NCI-H187 (cell line): ENCODE measurements at places on chromosomes 3 and 15.

DNA sequence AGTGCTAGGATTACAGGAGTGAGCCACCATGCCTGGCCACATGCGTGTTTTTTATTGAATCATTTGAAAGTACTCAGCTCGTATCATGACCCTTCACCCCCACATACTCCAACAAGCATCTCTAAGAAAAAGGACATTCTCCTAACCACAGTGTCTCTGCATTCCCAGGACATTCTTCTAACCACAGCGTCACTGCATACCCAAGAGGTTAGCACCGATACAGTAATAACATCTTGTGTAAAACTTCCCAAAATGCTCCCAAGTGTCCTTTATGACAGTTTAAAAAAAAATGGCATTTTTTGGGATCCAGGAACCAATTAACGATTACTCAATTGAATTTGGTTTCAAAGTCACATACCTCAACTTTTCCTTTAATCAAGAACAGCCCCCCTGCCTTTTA is 39.6 kb downstream of the FLNB start:
- DNase-seq, result no peak

DNA sequence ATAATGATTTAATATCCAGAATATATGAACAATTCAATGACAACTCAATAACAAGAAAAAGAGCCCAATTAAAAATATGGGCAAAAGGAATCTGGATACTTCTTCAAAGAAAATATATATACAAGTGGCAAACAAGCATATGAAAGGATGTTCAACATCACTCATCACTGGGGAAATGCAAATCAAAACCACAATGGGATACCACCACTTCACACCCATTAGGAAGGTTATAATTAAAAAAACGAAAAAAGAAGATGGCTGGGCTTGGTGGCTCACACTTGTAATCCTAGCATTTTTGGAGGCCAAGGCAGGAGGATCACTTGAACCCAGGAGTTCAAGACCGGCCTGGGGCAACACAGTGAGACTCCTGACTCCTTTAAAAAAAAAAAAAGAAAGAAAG is 4.1 kb downstream of the CCDC12 start:
- no peak for DNase-seq

- no peak for DNase-seq
Measured at GRCh38 chr3:57646723-57647122, 46.2 kb downstream of the DENND6A start.

DNA sequence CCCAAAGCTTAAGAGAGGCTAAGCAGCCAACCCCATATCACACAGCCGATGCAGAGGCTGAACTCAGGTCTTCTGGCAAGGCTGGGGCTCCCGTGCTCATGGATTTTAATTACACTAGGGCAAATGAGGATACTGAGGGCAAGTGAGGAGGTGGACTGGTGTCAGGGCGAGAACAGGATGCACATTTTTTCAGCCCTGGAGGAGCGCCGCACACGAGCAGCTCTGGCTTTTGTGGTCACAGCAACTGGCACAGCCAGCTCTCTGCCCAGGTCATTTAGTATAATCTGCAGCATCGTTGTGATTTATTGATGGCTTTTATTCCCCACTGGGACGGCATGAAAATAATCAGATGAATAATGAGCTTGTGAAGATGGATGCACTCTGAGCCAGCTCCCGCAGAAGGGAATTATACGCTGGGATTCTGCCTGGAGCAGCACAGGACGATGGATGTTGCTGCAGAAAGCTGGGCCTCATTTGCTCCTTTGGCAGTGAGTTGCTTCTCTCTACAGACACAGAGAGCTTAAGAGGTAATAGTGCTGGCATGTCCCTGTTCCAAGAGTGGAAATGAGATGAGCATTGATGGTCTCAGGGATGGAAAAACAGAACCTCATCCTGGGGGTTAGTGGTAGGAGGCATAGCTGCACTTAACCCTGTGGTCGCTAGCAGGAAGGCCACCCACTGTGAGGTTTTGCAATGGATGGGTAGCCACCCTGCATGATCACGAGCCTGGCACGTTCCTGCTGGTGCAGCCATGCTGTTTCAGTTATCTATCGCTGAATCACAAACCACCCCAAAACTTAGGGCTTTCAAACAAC is 135.4 kb downstream of the UACA start:
- no peak for DNase-seq

GRCh38 chr3:120460862-120461261 is 10.1 kb upstream of the FSTL1 start:
- no peak for DNase-seq

- no peak for DNase-seq
Measured at GRCh38 chr3:32452009-32452408, 50.6 kb downstream of the CMTM6 start.

- DNase-seq, result no peak
Measured at GRCh38 chr15:82045179-82045891, 483 bp downstream of the MEX3B start.

DNA sequence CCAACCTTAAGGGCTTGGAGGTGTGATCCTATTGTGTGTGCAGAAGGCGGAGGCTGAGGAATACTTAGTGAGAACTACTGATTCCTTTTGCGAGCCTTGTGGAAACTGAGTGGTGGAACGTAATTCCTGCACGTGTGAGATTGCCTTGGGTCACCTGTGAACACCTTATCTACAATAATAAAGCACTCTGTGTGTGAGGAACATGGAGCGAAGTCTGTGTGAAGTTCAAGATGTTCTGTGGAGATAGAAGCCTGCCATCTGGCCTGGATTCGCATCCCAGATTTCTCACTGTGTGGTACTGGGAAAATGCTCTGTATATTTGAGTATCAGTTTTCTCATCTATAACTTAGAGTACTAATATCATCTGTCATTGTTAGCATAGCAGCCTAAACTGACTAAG is 179.5 kb upstream of the PDZRN3 start:
- DNase-seq, result no peak

DNA sequence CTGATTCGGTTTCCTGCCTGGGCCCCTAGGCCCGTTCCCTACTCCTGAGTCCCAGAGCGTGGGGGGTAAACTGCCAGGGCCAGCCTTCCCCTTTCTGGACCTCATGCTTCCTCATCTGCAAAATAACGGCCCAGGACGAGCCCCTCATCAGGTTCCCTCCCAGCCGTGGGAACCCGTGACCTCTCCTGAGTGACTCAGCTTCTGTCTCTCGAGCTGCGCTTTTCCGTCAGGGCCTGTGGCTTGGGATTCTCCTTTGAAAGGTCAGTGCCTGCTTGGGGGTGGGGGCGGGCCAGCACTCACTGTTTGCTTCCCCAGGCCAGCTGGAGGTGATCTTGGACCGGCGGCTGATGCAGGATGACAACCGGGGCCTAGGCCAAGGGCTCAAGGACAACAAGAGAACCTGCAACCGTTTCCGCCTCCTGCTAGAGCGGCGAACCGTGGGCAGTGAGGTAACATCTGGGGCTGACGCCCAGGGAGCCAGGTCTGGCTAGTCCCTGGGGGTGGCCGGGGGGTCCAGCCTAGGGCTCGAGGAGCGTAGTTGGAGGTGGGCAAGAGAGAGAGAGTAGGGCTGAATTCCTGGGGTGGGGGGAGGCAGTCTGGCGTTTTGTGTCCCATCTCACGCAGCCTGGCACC is 12.8 kb downstream of the MAN2A2 start:
- no peak for DNase-seq

DNA sequence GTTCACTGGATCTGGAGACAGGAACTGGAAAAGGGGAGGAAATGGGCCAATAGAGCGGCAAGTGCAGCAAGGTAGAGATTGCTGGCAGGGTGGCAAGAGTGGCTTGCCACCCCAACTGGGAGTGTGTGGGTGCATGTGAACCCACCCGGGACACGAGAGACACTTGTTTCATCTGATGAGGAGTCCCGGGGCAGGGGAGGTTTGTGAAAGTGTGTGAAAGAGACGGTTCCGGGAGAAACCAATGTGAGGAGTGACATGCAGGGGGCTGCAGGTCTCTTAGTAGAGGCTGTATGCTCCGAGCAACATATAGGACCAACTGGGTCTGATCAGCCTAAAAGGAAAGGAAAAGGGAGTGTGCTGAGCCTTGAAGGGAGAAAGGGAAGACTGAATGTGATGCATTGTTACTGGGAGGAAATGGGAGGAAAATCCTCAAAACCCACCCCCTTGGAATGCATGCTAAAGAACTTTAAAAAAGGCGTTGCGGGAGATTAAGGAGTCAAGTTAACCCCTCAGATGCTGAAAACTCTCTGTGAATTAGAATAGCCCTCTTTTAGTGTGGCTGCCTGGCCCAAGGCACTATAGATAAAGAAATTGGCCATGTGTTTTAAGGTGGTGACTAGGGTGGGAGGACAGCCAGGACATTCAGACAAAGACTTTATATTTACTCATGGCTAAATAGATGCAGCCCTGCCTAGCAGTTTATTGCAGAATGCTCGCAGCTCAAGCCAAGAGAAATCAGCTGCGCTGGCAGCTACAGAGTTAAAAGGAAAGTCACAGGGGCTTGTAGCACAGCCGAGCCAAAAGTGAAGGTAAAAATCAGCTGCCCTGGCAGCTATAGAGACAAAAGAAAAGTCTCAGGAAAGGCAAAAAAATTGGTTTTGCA is 9.1 kb upstream of the SLC9C1 start:
- no peak for DNase-seq

- DNase-seq, result no peak
Measured at GRCh38 chr15:61558172-61559136, 329.4 kb upstream of the RORA start.

GRCh38 chr3:117632191-117632590 is 922.6 kb downstream of the TUSC7 start:
- no peak for DNase-seq

GRCh38 chr15:70613271-70613670 is 150.1 kb downstream of the UACA start:
- no peak for DNase-seq

GRCh38 chr3:178603735-178604134 is 67.5 kb downstream of the KCNMB2 start:
- no peak for DNase-seq

- no peak for DNase-seq
Measured at GRCh38 chr3:152392272-152392880, 123.6 kb downstream of the MBNL1 start.

DNA sequence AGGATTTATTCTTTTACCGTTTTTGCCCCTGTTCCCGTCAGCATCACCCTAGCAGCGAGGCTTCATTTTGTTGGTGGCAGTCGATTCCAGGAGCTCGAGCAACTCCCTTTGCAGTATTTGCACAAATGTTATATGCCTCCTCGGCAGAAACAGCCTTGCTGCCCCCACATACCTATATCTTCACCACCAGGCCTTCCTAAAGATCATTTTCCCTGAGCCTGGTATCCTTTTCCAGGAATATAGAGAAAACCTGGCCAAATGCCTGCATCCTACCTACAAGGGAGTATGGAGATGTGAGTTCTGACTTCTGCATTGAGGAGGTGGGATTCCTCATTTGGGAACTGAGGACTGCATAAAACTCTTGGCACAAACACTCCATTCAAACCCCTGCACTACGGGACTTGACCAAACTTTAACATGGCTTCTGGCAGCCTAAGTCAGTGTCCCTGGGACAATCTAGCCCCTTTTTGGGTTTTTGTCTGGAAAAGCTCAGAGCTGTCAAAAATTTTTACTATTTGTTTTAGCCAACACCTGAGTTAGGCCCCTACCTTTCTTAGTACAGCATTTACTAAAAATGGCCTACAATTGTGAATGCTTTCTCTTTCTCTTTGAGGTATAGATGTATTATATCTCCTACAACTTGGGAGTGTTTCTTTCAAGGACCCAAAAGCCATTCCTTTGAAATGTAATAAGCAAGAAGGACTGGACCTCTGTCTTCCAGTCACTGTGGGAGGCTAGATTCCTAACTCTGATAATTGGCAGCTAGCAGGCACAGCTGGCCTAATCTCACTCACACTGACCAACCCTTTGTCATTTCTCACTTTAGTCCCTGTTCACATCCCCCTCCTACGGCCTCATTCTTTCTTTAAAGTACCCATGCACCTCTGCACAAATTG is 12.1 kb upstream of the UBE2Q2 start:
- no peak for DNase-seq

DNA sequence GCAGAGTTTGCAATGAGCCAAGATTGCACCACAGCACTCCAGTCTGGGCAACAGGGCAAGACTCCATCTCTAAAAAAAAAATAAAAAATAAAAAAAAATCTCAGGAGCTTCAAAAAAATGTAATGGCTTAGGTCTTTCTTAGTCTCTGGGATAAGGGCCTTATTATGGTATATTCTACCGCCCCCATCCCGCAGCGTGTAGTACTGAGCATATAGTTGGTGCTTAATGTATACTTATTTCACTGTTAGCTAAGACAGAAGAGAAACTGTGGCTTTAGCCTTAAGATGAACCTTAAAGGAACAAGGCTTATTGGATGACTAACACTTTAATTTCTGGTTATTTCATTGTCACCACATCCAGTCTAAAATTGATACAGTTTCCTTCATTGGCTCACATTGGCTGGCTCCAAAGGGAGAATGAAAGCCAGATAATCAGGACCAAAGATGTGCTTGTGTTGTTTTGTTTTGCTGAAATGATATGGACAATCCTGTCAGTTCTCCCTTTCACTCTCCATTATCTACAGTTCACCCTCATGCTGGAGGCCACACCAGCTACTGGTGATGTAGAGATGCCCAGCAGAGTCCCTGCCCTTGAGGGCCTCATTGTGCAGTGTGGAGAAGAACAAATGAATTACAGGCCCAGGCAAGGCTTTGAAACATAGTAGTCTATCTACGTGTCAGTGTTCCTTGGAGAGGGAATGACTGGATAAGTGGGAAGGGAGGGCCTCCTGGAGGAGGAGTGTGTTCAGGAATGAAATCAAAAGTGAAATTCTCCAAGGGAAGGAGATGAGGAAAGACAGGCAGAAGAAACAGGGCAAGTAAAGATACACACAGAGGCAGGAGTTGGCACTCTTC is 17.4 kb upstream of the RAF1 start:
- DNase-seq, result no peak

DNA sequence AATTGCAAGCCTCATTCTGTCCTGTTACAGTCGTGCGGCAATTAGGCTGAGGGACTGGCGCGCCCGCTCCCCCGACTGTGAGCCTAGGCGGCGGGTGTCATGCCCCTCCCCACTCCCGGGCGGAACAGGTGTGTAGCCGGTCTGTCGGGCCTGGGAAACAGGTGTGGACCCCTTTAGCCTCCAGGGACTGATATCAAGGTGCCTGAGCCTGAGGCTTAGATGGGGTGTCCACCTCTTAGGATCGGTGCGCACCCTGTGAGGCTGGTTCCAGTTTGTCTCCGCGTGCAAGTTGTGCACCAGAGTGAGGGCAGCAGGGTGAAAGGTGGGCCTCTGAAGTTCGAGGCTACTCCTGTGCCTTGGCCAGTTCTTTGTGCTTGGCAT is 686 bp downstream of the VPS8 start:
- no peak for DNase-seq

- no peak for DNase-seq
Measured at GRCh38 chr3:152474585-152474984, 205.9 kb downstream of the MBNL1 start.

DNA sequence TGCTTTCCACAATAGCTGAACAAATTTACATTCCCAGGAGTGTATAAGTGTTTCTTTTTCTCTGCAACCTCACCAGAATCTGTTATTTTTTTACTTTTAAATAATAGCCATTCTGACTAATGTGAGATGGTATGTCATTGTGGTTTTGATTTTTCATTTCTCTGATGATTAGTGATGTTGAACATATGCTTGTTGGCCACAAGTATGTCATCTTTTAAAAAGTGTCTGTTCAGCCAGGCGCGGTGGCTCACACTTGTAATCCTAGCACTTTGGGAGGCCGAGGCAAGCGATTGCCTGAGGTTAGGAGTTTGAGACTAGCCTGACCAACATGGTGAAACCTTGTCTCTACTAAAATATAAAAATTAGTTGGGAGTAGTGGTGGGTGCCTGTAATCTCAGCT is 619.3 kb downstream of the SI start:
- DNase-seq, result no peak
